ENCODE measurements at places on chromosomes 5 and 9.

DNA sequence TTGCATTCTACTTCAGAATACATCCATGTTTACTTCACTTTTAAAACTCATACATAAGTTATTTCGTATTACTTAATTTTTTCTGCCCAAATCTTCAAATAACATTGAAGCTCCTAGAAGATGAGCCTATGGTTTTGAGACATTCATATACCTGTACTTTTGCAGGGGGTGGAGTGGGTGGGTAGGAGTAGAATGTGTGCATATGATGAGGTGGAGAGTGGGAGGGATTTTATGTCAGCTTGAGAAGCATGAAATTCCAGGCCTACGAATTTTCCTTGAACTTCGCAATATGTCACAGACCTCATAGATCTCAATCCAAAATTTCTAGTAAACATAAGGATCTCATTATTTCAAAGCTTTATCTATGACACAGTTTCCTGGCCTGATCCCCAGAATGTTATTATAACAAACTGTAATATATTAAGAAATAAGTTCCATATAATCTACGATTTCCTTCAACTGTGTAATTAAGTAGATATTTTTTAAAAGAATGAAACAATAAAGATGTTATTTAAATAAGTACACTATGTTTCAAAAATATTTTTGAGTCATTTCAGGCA is 19.7 kb upstream of the MOB3B start:
- DNase-seq = no peak

DNA sequence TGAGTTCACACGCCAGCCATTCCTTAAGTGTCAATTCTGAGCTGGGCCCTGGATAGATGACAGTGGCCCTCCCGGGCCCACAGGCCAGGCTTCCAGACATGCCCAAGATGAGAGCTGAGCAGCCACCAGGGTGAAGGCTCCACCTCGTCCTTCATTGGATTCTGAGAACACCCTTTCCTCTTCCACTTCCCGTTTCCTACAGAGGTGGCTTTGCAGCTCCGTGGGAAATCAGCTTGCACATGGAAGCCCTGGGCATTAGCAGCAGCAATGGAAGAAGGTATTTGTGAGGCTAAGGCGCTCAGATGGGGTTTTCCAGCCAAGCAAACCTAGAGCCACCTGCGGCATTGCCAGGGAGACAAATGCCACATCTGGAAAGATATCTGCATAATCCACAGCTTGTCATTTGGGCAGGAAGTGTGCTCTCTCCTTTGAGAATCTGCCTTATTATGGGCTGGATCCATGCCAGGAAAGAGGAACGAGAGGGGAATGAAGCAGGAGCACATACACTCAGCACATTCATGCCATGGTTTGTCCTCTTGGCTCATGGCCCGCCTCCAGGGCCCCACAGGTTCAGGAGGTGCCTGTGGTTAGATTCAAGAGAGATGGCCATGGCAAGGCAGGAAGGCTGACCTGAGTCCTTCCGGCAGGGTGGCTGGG is 34.1 kb downstream of the CFAP77 start:
- DNase-seq = no peak

- no peak for DNase-seq
Measured at GRCh38 chr9:106102821-106103220, 408.5 kb downstream of the TMEM38B start.

GRCh38 chr5:74919487-74919886 is 53.3 kb upstream of the FAM169A start:
- DNase-seq = no peak

DNA sequence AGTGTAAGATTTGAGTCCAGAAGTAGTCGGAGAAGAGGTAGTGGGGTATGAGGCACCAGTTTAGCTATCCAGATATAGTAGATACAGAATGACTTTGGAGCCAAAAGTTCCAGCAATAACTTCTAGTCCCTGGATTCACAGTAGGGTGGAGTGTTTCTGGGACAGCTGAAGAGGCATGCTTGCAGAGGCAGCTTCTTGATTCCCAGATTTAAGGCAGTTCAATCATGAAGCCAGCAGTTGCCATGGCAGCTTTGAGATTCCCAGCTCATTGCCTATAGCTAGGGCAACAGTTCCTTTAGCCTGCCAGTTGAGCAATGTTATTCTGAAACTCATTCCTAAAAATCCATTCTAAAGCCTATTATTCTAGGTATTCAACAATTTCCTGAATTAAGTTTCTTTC is 79.2 kb downstream of the LIX1 start:
- no peak for DNase-seq

GRCh38 chr5:77015938-77016569 is 14.2 kb upstream of the AGGF1 start:
- peak; percentile 52 for DNase-seq

GRCh38 chr5:104421431-104421830 is 858.8 kb upstream of the NUDT12 start:
- no peak for DNase-seq

GRCh38 chr5:177220576-177220975 is 82.9 kb downstream of the RAB24 start:
- DNase-seq = no peak
